Ovary (tissue), 10 donors: ENCODE measurements at places on chromosomes 12 and 14. TPM values are rescaled to one million over a fixed set of nuclear protein-coding genes. Genes with fewer than 3 reads are reported as not detected.

Gene SERPINA4
- 0.22 TPM for total RNA-seq

Gene RD3L
- not detected for total RNA-seq

Gene PPFIBP1
- total RNA-seq, result 162 TPM

Gene SLCO1B1
- not detected for total RNA-seq

Gene PPP4R4
- total RNA-seq, result 17.6 TPM

GRCh38 chr14:37170993-37171392 is 1.4 kb downstream of the SLC25A21 start:
- no peak overlapping the region for H3K4me3 ChIP-seq
- H3K27ac ChIP-seq, result no peak overlapping the region
- H3K4me1 ChIP-seq, result no peaks in the 10 kb centered on the region
- no peaks in the 10 kb centered on the region for H3K27me3 ChIP-seq

GRCh38 chr12:84455598-84455997 is 457.0 kb downstream of the SLC6A15 start:
- H3K36me3 ChIP-seq, result no peaks in the 10 kb centered on the region
- DNase-seq, result no peak
- H3K27me3 ChIP-seq, result no peaks in the 10 kb centered on the region
- H3K4me3 ChIP-seq, result no peak overlapping the region
- no peaks in the 10 kb centered on the region for H3K4me1 ChIP-seq

GRCh38 chr14:52077256-52077979 is 8.6 kb upstream of the NID2 start:
- no peak overlapping the region for H3K4me3 ChIP-seq
- H3K27me3 ChIP-seq, result no peaks in the 10 kb centered on the region
- H3K36me3 ChIP-seq, result no peaks in the 10 kb centered on the region
- H3K27ac ChIP-seq, result no peak overlapping the region
- DNase-seq, result no peak
- H3K4me1 ChIP-seq, result peaks cover 7% of the 10 kb centered on the region

- peaks cover 1% of the 10 kb centered on the region for H3K4me1 ChIP-seq
- no peak overlapping the region for H3K4me3 ChIP-seq
- no peaks in the 10 kb centered on the region for H3K36me3 ChIP-seq
Measured at GRCh38 chr14:63200035-63200740, 4.1 kb upstream of the RHOJ start.

- no peak for DNase-seq
- H3K27ac ChIP-seq, result no peak overlapping the region
- no peaks in the 10 kb centered on the region for H3K27me3 ChIP-seq
- no peak overlapping the region for H3K4me3 ChIP-seq
Measured at GRCh38 chr12:119740830-119741229, 72.9 kb downstream of the PRKAB1 start.

DNA sequence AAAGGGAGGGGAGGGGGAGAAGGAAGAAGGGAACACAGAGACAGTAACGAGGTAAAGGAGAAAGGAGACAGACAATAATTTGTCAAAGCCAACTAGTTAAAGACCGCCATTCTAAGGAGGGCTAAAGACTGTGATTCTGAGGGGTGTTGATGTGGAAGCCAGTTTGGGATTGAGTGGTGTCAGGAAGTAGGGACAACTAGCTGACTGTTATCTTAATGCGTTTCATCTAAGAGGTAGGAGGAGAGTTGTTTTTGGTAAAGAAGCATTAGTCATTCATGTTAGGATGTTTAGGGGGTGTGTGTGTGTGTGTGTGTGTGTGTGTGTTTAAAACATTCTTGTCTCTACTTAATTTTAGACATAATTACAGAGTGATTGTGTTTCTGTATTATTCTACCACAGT is 95.0 kb downstream of the INSM2 start:
- H3K4me3 ChIP-seq, result no peak overlapping the region
- no peaks in the 10 kb centered on the region for H3K4me1 ChIP-seq
- H3K27ac ChIP-seq, result no peak overlapping the region

GRCh38 chr12:1806301-1807086 is 13.9 kb upstream of the LRTM2 start:
- no peaks in the 10 kb centered on the region for H3K36me3 ChIP-seq
- DNase-seq, result no peak
- no peak overlapping the region for H3K4me3 ChIP-seq
- no peaks in the 10 kb centered on the region for H3K4me1 ChIP-seq

DNA sequence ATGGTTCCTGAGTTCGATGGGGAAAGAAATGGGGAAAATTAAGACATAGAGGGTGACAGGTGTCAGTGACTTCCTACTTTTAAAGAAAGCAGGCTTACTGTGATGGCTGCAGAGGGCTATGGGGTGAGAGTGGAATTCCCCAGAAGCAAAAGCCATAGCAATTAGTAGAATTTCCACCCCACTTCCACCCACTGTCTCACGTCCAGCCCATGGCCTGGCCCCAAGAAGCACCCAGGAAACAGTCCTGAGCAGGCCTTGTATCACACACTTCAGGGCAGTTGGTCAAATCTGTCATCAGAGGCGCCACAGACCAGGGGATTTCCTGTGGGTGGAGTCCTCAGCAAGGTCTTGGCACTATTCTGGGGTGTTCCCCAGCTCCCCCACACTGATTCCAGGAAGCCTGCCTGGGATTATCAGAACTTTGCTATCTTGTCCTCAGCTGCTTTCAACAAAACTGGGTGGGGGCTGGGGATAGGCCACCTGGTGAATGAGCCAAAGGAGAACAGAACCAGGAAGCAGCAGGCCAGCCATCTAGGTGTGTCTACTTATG is 120.1 kb upstream of the CCND2 start:
- H3K4me1 ChIP-seq, result no peaks in the 10 kb centered on the region
- no peak overlapping the region for H3K4me3 ChIP-seq
- no peak overlapping the region for H3K27ac ChIP-seq
- H3K36me3 ChIP-seq, result no peaks in the 10 kb centered on the region
- no peak for DNase-seq
- H3K27me3 ChIP-seq, result no peaks in the 10 kb centered on the region

- no peaks in the 10 kb centered on the region for H3K36me3 ChIP-seq
- DNase-seq, result no peak
- no peak overlapping the region for H3K27ac ChIP-seq
- H3K4me3 ChIP-seq, result no peak overlapping the region
Measured at GRCh38 chr14:20417250-20418186, 4.2 kb upstream of the TEP1 start.
